ENCODE measurements at places on chromosomes 6 and 20. TPM values are rescaled to one million over a fixed set of nuclear protein-coding genes. Genes with fewer than 3 reads are reported as not detected.
A peak's percentile ranks its signal among the peaks of the same experiment; 100 is the strongest.

DNA sequence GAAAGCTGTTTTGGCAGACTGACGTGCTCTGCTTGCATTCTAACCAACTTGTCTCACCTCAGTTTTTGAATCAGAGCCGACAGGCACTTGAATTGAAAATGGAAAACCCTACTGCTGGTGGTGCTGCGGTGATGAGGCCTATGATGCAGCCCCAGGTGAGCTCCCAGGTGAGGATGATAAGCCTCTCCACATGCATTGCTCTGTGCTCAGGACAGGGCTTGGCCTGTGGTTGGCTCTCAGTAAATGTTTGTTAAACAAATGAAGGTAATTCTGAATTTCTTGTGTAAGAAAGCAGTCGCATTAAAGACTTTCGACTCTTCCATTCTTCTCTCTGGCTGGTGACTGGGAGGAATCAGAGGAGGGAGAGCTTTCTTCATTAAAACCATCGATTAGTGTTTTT lies 136.3 kb downstream of the SULF2 start:
- no peak overlapping the region for H3K4me3 ChIP-seq
- no peaks in the 10 kb centered on the region for H3K4me1 ChIP-seq
- no peak overlapping the region for H3K27ac ChIP-seq
- peaks cover 32% of the 10 kb centered on the region for H3K36me3 ChIP-seq
- no peaks in the 10 kb centered on the region for H3K27me3 ChIP-seq

BMP6 gene
- not detected for total RNA-seq

DNA sequence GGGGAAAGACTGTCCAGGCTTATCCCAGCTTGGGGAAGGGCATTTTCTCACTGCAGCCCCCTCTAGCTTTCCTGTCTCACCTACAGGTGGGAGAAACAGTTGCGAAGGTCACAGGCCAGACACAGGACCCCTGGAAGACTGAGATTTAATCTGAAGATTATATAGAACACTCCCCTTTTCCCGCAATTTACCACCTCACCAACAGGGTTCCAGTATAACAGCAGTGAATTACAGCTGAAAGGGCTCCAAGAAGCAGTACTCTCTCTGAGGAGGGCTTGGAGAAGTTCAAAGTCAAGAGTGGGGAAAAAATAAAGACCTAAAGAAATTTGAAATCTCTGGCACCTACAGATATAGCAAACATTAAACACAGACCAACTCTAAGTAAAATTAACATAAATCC lies 111.9 kb downstream of the ANKRD60 start:
- peaks cover 30% of the 10 kb centered on the region for H3K27me3 ChIP-seq
- no peaks in the 10 kb centered on the region for H3K4me1 ChIP-seq
- no peak overlapping the region for H3K4me3 ChIP-seq
- no peak for DNase-seq
- peaks cover 18% of the 10 kb centered on the region for H3K36me3 ChIP-seq
- H3K27ac ChIP-seq = no peak overlapping the region

- peak; percentile 49 for DNase-seq
- H3K27me3 ChIP-seq = no peaks in the 10 kb centered on the region
- H3K27ac ChIP-seq = no peak overlapping the region
- no peaks in the 10 kb centered on the region for H3K36me3 ChIP-seq
- H3K4me1 ChIP-seq = peaks cover 23% of the 10 kb centered on the region
These were observed 635 bp upstream of the C20orf203 start for GRCh38 chr20:32674362-32674789.

DNA sequence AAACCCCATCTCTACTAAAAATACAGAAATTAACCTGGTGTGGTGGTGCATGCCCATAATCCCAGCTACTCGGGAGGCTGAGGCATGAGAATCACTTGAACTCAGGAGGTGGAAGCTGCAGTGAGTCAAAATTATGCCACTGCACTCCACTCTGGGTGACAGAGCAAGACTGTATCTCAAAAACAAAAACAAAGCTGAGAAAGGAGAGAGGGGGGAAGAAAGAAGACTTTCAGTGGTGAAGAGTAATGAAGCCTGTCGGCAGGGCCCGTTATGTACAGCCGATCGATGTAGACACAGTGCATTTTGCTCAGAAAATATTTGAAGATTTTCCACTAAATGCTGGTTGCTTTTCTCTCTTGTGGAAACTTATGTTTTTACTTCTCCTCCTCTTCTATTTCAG lies 13.8 kb downstream of the VAPB start:
- no peak overlapping the region for H3K27ac ChIP-seq
- H3K4me1 ChIP-seq = peaks cover 23% of the 10 kb centered on the region
- H3K36me3 ChIP-seq = no peaks in the 10 kb centered on the region
- no peak overlapping the region for H3K4me3 ChIP-seq
- no peak for DNase-seq

BFSP1 gene
- 0.14 TPM for total RNA-seq

GRCh38 chr6:31575335-31575901 lies at the start of gene TNF:
Gene TNF, plus strand, starts transcription at chr6:31575565. Its CDS starts 177 bp downstream, at chr6:31575742.
- no peaks in the 10 kb centered on the region for H3K27me3 ChIP-seq
- peak within 1 kb of the TSS; percentile 96 for H3K4me3 ChIP-seq
- H3K27ac ChIP-seq = peak within 1 kb of the TSS; percentile 92
- peak; percentile 91 for DNase-seq

SLC24A3 gene
- not detected for total RNA-seq

- H3K4me3 ChIP-seq = no peak overlapping the region
- H3K36me3 ChIP-seq = no peaks in the 10 kb centered on the region
- H3K27ac ChIP-seq = no peak overlapping the region
- H3K4me1 ChIP-seq = no peaks in the 10 kb centered on the region
- no peak for DNase-seq
These were observed 207.6 kb downstream of the THBS2 start for GRCh38 chr6:169046021-169046420.

GRCh38 chr6:143346004-143346403 lies 104.5 kb downstream of the ADAT2 start:
- no peaks in the 10 kb centered on the region for H3K36me3 ChIP-seq
- peaks cover 20% of the 10 kb centered on the region for H3K27me3 ChIP-seq
- DNase-seq = no peak
- H3K4me3 ChIP-seq = no peak overlapping the region

- H3K36me3 ChIP-seq = no peaks in the 10 kb centered on the region
- peaks cover 24% of the 10 kb centered on the region for H3K4me1 ChIP-seq
- H3K27me3 ChIP-seq = no peaks in the 10 kb centered on the region
- no peak for DNase-seq
- no peak overlapping the region for H3K27ac ChIP-seq
These were observed 63.3 kb upstream of the ASF1A start for GRCh38 chr6:118830691-118831090.

- peaks cover 5% of the 10 kb centered on the region for H3K36me3 ChIP-seq
- no peak overlapping the region for H3K4me3 ChIP-seq
These were observed 691.5 kb upstream of the POU3F2 start for GRCh38 chr6:98142839-98143238.

BPIFB4 gene
- total RNA-seq = not detected

LINC00237 gene
- not detected for total RNA-seq

ASIP gene
- not detected for total RNA-seq

DNA sequence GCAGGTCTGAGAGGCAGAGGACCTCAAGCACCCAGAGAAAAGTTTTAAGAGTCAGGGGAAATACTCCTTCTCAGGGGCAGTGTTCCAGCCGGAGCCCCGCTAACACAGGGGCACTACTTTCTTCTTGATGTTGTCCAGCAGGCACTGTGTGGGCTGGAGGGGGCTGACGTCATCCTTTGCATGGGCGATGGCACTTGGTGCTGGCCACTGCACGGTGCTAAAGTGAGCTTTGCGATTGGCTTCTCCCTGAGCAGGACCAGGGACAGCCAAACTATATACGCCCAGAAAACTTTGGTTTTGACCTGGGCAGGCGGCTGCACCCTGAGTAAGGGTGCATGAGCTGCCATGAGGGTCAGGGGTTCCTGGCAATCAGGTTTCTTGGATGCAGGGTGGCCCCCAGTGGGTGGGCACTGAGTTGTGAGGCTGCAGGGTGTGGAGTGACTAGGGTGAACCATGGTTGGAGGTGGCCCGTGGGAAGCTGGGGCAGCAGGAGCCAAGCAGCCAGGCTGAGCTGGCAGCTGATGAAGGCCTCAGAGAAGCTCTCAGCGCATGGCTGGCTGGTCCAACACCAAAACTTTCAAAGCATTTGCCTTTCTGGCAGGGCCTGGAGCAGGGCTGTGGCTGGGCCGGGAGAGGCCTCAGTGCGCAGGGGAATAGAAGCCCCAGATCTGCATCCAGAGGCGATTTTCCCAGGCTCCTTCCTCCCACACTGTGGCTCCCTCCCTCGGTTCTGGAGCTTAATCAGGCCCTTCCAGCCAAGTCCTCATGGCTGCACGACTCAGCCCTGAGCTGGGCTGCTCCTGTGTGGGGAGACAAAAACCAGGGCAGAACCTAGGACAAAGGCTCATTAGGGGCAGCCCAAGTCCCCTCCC lies 18.3 kb downstream of the MRPS18A start:
- no peaks in the 10 kb centered on the region for H3K36me3 ChIP-seq
- no peak for DNase-seq
- no peaks in the 10 kb centered on the region for H3K27me3 ChIP-seq
- no peak overlapping the region for H3K27ac ChIP-seq
- H3K4me1 ChIP-seq = peaks cover 13% of the 10 kb centered on the region

- no peak overlapping the region for H3K4me3 ChIP-seq
- peaks cover 11% of the 10 kb centered on the region for H3K27me3 ChIP-seq
- no peaks in the 10 kb centered on the region for H3K4me1 ChIP-seq
- H3K36me3 ChIP-seq = no peaks in the 10 kb centered on the region
These were observed 70.1 kb upstream of the CNKSR3 start for GRCh38 chr6:154580397-154581135.

HLA-DPA1 gene
- total RNA-seq = 145 TPM

DNA sequence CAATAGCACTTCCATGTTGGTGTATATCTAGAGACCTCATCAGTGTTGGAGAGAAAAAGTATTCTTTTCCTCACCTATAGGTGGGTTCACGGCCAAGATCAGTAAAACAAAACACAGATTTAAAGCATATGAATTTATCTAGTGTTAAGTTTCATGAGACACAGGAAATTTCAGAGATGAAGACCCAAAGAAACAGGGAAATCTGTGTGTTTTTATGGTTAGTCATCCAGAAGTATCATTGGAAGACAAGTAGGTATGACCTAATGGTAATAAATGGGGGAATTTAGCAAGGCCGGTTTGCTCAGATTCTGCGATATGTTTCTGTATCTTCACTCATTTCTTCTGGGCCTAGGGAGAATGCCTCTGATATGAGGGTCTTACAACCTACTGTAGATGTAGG lies 419.6 kb upstream of the MARCKS start:
- no peaks in the 10 kb centered on the region for H3K4me1 ChIP-seq
- H3K27ac ChIP-seq = no peak overlapping the region
- no peaks in the 10 kb centered on the region for H3K36me3 ChIP-seq

- peaks cover 79% of the 10 kb centered on the region for H3K27me3 ChIP-seq
- peak overlapping the region; percentile 55 for H3K27ac ChIP-seq
- peaks cover 65% of the 10 kb centered on the region for H3K4me1 ChIP-seq
- H3K4me3 ChIP-seq = peak overlapping the region; percentile 92
- peaks cover 32% of the 10 kb centered on the region for H3K36me3 ChIP-seq
These were observed 3.7 kb downstream of the NRN1 start for GRCh38 chr6:6002848-6003620.

- H3K36me3 ChIP-seq = no peaks in the 10 kb centered on the region
- DNase-seq = no peak
- no peaks in the 10 kb centered on the region for H3K4me1 ChIP-seq
- peaks cover 19% of the 10 kb centered on the region for H3K27me3 ChIP-seq
These were observed 71.2 kb downstream of the KIAA0319 start for GRCh38 chr6:24574809-24575208.

DNA sequence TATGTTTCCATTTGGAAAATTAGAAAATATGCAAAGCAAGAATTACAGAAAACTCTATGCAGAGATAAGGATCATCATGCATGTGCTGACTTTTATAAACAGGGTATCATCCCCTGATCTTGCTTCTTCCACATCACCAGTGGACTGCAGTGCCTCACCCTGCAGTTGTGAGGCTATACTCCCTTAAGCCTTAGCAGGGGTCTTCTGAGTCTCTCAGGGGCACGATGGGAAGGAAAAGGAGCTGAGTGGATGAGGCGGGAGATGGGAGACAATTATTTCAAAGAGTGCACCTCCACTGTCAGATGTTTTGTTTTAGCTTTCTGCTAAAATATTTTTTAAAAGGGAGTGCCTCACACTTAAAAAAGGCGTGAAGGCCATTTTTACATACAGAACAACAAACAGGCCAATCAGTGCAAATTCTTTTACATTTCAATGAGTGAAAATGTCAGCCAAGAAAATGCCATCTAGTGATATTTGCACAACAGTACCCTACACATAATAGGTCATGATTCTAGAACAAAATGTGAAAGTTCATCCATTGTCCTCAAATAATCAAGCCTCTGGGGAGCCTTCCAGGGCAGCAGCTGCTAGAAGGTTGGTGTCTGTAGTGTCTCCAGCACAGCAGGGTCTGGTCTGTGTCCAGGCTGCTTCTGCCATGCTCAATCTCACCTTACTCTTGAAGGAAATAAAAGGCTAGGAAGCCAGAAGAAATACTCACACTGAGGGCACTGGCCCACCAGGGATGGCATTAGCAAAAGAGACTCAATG lies 13.2 kb upstream of the SERPINB9 start:
- H3K27ac ChIP-seq = peak overlapping the region; percentile 16
- no peak overlapping the region for H3K4me3 ChIP-seq
- H3K36me3 ChIP-seq = peaks cover 6% of the 10 kb centered on the region
- no peaks in the 10 kb centered on the region for H3K27me3 ChIP-seq
- no peak for DNase-seq

KHDC1L gene
- total RNA-seq = not detected

GRCh38 chr6:107061125-107062020 lies 33.4 kb downstream of the MTRES1 start:
- peak overlapping the region; percentile 47 for H3K4me3 ChIP-seq
- no peaks in the 10 kb centered on the region for H3K27me3 ChIP-seq
- DNase-seq = no peak
- peaks cover 23% of the 10 kb centered on the region for H3K4me1 ChIP-seq
- H3K27ac ChIP-seq = no peak overlapping the region
- no peaks in the 10 kb centered on the region for H3K36me3 ChIP-seq

- DNase-seq = no peak
- H3K4me1 ChIP-seq = no peaks in the 10 kb centered on the region
- H3K27me3 ChIP-seq = peaks cover 29% of the 10 kb centered on the region
- no peaks in the 10 kb centered on the region for H3K36me3 ChIP-seq
- H3K27ac ChIP-seq = no peak overlapping the region
These were observed 174.2 kb downstream of the TSHZ2 start for GRCh38 chr20:53146201-53146891.

SIGLEC1 gene
- total RNA-seq = not detected

- no peak for DNase-seq
- peaks cover 8% of the 10 kb centered on the region for H3K4me1 ChIP-seq
- H3K27ac ChIP-seq = no peak overlapping the region
- H3K36me3 ChIP-seq = peaks cover 8% of the 10 kb centered on the region
- no peak overlapping the region for H3K4me3 ChIP-seq
These were observed 5.5 kb upstream of the MTG2 start for GRCh38 chr20:62177307-62177706.

XKR7 gene
- total RNA-seq = not detected

DNA sequence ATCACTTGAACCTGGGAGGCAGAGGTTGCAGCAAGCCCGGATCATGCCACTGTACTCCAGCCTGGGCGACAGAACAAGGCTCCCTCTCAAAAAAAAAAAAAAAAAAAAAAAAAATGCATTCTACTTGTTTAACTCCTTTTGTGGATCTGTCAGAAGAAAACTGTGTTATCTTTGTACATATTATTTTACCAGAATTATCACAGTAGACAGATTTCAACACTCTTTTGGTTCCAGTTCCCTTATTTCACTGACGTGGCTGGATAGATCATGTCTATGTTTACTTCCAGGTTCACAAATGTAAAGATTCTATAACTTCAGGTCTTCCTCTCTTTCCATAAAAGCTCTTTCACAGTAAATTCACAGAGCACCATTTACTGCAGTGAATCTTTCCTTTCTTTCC lies 18.4 kb downstream of the NUDT3 start:
- no peak for DNase-seq
- no peaks in the 10 kb centered on the region for H3K4me1 ChIP-seq
- H3K27me3 ChIP-seq = no peaks in the 10 kb centered on the region
- H3K4me3 ChIP-seq = no peak overlapping the region
- H3K36me3 ChIP-seq = no peaks in the 10 kb centered on the region
